Right cardiac atrium (tissue), 5 donors: ENCODE measurements at places on chromosomes 12 and 14. TPM values are rescaled to one million over a fixed set of nuclear protein-coding genes. Genes with fewer than 3 reads are reported as not detected.

DNA sequence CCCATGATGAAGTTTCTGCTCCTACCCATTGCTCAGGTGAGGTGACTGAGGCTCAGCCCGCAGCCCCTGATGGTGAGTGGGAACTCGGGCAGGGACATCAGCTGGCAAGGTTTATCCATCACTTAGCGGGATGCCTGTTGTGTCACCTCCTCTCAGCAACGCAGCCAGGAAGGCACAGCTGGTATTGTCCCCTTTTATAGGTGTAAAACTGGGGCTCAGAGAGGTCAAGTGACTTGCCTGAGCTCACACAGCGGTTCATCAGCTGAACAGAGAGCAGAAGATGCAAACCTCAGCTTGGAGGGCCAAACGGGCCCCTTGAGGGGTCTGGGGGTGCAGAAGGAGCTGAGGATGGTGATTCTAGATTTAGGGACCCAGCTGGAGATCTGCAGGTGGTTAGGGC lies 143.6 kb downstream of the PHETA1 start:
- no peak for DNase-seq

DNA sequence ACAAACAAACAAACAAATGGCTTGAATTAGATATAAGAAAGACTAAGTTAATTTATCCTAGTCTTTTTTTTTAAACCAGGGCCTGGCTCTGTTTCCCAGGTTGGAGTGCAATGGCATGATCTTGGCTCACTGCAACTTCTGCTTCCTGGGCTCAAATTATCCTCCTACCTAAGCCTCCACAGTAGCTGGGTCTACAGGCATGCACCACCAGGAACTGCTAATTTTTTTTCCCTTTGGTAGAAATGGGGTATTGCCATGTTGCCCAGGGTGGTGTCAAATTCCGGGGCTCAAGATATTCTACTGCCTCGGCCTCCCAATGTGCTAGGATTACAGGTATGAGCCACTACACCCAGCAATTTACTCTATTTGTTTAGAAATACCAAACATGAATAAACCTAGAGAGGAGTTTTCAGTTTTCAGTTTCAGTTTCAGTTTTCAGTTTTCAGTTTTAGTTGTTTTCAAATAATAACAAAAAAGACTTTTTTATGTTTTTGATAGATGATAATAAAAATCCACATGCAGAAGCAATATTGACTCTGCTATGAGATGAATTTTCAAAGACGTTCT lies 817.0 kb downstream of the FLRT2 start:
- DNase-seq, result no peak

GRCh38 chr12:120892265-120892664 lies 11.9 kb downstream of the SPPL3 start:
- DNase-seq, result no peak

GPR65 gene
- 0.25 TPM for polyA plus RNA-seq

TAS2R14 gene
- 1.1 TPM for polyA plus RNA-seq

SLC6A12 gene
- polyA plus RNA-seq, result 0.20 TPM

DNA sequence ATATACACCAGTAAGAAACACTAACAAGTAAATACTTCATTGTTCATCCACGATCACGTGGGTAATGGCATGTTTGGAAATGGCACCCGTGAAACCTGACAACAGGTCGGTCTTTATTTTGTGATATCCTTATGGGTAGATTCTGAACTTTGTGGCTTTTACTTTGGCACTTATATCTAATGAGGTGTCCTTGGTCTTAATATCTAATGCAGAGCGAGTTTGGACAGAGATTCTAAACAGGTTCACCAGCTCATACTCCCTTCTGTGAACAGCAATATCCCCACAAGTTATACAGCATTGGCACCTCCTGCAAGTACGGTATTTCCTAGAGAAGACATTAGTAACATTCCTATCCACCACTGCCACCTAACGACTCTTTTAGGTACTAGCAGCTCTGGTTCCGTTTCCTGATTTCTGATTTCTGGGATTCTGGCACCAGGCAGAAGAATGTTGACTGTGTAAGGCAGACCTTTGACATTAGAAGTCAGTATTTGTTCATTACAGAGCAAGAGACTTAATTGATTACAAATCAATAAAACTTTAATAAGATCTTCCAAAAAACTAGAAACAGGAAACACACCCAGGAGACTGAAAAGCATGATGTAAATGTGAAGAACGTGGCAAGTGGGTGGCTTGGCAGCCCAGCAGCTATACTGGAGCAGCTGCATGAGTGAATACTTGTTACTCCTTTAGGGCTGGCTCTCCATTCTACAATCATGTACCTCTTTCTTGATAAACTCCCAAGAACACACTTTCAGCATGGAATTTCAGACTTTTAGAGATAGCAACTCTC lies 2.5 kb downstream of the ANG start:
- no peak for DNase-seq

GRCh38 chr12:122336015-122336946 lies 70.0 kb upstream of the VPS33A start:
- DNase-seq, result no peak

SPTB gene
- 68.4 TPM for polyA plus RNA-seq

SVOP gene
- 0.32 TPM for polyA plus RNA-seq
